ENCODE measurements at places on chromosomes 3 and 15.

DNA sequence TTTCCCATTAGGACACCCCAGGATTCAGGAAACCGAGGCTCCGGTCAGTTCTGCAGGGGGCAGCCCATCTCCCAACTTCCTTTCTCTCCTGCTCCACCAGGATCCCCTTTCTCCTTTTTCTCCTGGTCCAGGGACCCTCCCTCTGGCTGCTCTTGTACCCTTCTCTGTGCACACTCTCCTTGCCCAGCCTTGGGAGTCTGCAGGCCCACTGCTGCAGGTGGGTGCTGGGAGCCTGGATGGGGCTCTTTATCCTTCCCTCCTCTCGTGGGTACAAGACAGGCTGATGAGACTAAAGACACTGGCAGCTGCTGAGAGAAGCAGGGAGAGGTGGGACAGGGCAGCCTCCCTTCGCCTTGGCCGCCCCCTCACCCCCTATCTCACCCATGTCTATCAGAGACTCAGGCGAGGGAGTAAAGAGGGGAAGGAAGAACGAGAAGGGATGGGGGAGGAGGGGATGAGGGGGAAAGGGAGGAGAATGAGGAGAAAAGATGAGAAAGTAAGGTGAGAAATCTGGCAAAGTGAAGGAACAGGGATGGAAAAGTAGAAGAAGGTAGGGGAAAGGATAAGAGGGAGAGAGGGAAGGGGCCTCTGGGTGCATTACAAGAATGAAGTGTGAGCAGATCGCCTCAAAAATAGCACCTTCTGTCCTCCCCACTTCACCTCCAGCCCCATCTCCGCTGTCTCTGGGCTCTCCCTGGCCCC is 45.2 kb downstream of the ITGA11 start:
- DNase-seq: no peak

- DNase-seq: no peak
Measured at GRCh38 chr15:93052090-93052879, 36.7 kb downstream of the RGMA start.

DNA sequence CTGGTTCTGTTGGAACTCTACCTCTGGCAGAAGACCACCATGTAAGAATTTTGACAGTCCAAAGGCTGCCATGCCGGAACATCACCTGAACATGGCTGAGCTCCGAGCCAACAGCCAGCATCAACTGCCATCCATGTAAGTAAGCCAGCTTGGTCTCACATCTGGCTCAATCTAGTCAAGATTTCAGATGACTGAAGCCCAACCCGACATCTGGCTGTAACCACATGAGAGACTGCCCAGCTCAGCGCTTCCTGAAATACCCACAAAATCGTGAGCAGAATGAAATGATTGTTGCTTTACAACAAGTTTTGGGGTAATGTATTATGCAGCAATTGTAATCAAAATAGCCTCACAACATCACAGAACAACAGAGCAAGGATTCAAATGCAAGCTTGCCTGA is 32.9 kb downstream of the GHSR start:
- no peak for DNase-seq

DNA sequence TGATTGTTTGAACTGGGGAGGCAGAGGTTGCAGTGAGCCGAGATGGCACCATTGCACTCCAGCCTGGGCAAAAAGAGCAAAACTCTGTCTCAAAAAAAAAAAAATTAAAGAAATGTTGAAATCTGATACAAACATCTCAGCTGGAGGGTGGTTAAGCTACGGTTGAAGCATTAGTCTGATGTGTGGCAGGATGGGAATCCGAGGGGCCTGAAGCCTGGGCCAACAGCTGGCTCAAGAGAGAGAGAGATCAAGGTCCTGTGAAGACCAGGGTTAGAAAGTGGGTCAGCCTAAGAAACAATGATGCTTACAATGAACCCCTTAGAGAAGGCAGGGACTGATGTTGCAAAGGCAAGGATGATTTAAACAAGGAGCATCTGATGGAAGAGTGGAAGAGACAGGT is 69.8 kb downstream of the CD200R1L start:
- DNase-seq: no peak

- DNase-seq: no peak
Measured at GRCh38 chr3:44984335-44984734, 8.3 kb downstream of the EXOSC7 start.

DNA sequence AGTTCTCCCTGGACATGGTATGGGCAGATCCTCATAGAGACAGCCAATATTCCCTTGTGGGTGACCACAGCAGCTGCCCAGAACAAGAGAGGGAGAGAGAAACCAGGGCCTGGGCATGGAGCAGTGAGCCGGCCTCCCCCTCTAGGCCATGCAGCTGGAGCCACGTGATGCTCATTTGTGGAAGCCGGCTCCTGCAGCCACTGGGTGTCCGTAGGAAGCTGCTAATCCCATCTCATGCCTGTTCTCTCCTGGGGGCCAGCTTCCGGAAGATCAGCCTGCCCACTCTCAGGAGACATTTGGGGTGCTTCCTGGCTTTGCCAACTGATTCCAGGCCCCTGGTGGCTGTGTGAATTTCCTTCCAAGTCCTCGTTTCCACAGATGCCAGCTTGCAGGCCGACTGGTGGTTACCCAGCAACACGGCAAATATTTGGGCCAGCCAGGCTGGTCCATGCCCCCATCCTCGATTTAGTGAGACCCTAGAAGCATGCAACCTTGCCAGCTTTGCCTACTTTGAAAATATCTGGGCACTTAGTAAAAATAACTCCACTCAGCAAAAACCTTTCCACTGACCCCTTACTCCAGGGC is 55.3 kb downstream of the LINGO1 start:
- DNase-seq: no peak

- no peak for DNase-seq
Measured at GRCh38 chr15:35741881-35742280, 195.9 kb upstream of the DPH6 start.

- DNase-seq: no peak
Measured at GRCh38 chr3:89032346-89033013, 74.9 kb upstream of the EPHA3 start.

DNA sequence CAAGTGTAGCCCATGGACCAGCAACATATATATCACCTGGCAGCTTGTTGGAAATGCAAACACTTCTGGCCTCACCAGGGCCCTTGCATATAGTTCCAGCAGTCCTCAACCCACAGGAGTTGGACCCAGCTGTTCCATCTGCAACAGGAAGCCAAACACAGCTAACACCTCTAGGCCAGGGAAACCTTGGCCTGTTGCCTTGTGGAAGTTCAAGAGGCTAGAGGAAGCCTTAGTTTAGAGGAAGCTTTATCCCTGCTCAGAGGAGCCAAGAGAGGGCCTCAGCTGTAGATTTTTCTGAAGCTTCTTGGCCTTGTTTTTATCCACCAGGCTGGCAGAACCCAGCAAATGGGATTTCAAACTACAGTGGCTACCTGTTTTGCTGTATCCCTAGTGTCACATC is 11.4 kb downstream of the FHIT start:
- DNase-seq: no peak

GRCh38 chr3:26625187-26625586 is 2.6 kb downstream of the LRRC3B start:
- DNase-seq: no peak

- DNase-seq: no peak
Measured at GRCh38 chr3:187624588-187624987, 45.6 kb downstream of the SST start.

Measured in stimulated activated CD4-positive, alpha-beta T cell treated with anti-CD3 and anti-CD28 coated beads, Interleukin-4, amount 100 ng/mL, for 4 hours (primary cell).